ENCODE measurements at places on chromosomes 2 and 18.

GRCh38 chr2:48728295-48728694, 27.2 kb downstream of the LHCGR start:
- no peak for DNase-seq

DNA sequence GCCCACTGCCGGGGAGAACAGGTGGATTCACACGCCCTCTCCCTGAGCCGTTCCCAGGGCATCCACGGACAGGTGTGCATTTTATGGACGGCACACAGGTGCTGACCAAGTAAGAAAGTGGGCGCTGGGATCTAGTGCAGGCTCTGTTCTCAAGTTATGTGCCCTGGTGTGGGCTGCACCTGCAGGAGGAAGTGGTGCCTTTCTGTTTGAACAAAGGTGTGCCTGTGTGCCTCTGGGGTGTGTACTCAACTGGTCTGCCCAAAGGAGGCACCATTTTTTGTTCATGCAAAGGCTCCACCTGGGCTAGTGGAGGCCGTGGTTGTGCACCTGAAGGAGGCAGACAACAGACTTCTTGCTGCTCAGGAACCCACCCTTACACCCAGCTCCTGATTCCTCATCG, 88.2 kb upstream of the HK2 start:
- DNase-seq = no peak

DNA sequence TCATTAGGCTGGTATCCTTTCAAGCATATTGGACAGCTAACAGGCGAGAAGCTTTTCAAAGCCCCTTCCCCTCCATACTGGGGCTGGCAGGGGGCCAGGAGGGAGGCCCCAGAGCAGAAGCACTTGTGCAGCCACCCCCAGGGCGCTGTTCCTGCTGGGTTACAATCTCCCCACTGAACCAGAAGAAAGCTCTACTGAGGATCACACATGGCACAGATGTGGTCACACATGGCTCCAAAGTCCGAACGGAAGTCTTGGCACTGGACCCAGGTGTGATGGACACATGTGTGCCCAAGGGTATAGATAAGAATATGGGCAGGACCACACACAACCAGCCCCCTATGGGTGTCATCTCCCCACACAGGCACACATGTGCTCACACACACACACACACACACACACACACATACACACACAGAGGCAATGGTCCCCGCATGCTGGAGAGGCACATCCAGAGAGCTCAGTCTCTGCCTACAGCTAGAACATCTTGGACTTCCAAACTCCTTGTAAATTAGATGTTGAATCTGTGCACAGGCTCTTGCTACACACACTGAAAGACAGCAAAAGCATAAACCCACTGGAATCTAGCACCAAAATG, 56.4 kb downstream of the TTC32 start:
- DNase-seq = no peak

- DNase-seq = no peak
Measured at GRCh38 chr2:137638932-137639331, 325.3 kb upstream of the HNMT start.

- DNase-seq = no peak
Measured at GRCh38 chr2:239674981-239675825, 274.4 kb upstream of the HDAC4 start.

DNA sequence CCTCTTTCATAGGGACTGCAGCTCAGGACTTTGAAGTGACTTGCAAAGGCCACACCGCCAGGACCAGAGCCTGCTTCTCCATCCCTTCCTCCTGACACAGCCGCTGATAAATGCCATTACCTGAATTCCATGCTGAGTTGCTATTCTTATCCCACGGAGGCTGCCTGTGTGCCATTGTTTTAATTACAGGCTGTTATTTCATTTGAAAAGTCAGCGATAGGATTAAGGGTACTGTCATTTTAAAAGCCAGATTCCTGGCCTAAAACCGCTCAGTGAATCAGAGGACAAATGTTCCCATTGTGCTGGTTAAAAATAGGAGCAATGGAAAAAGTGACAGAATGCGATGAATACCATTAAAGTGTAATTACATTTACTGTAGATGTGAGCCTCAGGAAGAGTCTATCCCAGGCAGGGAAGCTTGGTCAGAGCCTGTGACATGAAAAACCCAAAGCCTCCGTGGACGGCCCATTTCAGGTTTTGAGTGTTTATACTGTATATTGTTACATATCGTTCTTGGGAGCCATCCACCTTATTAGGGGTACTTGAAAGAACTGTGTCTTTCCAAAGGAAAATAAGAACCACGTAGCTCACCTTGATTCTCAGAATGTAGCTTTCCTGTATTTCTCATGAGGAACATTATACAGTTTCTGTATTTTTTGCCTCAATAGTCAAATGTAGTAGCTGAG, 41.3 kb downstream of the PDCL3 start:
- no peak for DNase-seq

GRCh38 chr2:119063177-119063576, 95.4 kb downstream of the C1QL2 start:
- no peak for DNase-seq

GRCh38 chr2:66110608-66111007, 324.3 kb upstream of the MEIS1 start:
- no peak for DNase-seq

DNA sequence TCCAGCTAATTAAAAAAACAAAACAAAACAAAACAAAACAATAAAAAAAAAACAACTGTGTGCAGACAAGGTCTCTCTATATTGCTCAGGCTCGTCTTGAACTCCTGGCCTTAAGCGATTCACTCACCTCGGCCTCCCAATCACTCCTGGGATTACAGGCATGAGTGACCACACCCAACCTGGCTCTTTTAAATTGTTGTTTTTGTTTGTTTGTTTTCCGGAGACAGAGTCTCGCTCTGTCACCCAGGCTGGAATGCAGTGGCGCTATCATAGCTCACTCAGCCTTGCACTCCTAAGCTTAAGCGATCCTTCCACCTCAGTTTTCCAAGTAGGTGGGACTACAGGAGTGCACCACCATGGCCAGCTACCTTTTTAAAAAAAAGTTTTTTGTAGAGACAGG, 201.6 kb downstream of the EN1 start:
- DNase-seq = no peak

DNA sequence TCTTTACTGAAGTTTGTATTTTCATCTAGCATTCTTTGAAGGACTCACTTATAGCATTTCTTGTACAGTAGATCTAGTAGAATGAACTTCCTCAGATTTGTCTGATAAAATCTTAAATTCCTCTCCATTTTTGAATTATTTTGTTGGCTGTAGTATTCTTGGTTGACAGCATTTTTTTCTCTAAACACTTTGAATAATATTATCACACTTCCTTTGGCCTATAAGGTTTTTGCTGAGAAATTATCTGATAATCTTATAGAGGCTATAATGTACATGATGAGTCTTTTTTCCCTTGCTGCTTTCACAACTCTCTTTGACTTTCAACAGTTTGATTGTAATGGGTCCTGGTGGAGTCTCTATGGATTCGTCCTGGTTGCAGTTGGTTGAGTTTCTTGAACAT, 169.5 kb downstream of the NOL4 start:
- no peak for DNase-seq

DNA sequence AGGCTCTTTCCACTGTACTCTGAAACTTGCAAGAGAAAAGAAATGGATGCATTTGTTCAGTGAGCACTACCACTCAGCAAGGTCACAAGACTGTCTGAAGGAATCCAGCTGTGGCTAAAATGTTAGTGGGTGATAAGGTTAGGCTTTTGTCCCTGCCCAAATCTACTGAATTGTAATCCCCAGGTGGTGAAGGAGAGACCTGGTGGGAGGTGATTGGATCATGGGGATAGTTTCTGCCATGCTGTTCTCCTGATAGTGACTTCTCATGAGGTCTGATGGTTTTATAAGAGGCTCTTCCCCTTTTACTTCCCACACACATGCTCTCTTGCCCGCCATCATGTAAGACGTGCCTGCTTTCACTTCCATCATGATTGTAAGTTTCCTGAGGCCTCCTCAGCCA, 68.2 kb downstream of the ZNF385B start:
- no peak for DNase-seq

- DNase-seq = no peak
Measured at GRCh38 chr2:99784282-99784681, 294.5 kb upstream of the REV1 start.

- no peak for DNase-seq
Measured at GRCh38 chr2:135174049-135174809, 122.1 kb downstream of the RAB3GAP1 start.

GRCh38 chr18:73264562-73264921, 396.8 kb upstream of the NETO1 start:
- DNase-seq = no peak

GRCh38 chr2:2912293-2912692, 465.3 kb downstream of the EIPR1 start:
- no peak for DNase-seq

DNA sequence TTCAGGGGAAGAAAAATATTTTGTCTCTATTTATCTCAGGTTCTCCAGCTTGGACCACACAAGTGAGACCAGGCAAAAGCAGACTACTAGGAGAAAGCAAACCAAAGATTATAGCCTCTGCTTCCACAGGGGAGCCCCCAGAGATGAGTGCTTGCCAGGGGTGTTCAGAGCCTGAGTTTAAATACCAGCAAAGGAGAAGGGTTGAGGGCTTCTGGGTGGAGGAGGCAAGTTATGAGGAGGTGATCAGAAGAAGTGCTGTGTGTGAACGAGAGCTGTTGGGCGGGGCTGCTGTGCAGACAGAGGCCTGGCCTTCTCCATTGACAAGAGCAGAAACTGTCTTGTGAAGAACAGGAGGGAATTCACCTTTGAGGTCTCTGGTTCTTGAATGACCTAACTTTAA, 32.8 kb upstream of the PXDN start:
- DNase-seq = no peak

DNA sequence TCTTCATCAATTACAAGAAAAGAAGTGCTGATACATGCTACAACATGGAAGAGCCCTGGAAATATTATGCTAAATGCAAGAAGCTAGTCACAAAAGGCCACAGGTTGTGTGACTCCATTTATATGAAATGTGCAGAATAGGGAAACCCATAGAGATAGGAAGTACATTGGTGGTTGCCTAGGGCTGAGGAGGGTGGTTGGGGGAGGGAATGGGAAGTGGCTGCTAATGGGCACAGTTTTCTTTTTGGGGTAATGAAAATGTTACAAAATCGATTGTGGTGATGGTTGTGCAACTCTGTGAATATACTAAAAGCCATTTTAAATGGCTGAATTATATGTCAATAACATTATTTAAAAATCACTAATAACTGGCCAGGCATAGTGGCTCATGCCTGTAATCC, 24.3 kb upstream of the RESP18 start:
- DNase-seq = no peak

DNA sequence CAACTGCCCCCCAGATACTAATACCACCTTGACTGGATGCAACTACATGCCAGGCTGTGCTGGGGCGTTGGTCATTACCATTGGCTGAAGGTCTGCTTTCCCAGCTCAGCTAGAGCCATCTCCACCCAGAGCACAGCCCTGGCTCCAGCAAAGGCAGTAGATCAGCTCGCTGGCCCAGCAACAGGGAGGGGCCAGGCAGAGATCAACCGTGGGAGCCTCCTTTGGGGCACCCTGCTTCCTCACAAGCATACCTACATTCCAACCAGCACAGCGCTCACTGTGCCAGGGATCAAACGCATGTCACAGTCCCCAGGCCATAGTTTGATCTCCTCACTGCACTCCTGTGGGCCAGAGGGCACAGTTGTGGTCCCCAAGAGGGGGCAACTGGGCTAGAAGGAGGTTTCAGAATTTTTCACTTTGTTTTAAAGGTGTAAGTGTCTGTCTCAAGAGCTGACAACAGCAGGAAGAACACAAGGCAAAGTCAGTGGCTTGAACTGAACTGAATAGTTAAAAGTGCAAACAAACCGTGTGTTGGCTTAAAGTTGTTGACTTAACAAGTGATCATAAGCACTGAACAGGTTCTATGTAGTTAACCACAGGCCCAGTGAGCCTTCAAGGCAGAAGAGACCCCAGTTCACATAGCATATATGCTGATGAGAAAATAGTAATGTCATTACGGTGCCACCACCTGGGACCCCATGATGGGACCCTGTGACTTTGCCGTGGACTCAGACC, 70.1 kb upstream of the BZW1 start:
- DNase-seq = no peak

DNA sequence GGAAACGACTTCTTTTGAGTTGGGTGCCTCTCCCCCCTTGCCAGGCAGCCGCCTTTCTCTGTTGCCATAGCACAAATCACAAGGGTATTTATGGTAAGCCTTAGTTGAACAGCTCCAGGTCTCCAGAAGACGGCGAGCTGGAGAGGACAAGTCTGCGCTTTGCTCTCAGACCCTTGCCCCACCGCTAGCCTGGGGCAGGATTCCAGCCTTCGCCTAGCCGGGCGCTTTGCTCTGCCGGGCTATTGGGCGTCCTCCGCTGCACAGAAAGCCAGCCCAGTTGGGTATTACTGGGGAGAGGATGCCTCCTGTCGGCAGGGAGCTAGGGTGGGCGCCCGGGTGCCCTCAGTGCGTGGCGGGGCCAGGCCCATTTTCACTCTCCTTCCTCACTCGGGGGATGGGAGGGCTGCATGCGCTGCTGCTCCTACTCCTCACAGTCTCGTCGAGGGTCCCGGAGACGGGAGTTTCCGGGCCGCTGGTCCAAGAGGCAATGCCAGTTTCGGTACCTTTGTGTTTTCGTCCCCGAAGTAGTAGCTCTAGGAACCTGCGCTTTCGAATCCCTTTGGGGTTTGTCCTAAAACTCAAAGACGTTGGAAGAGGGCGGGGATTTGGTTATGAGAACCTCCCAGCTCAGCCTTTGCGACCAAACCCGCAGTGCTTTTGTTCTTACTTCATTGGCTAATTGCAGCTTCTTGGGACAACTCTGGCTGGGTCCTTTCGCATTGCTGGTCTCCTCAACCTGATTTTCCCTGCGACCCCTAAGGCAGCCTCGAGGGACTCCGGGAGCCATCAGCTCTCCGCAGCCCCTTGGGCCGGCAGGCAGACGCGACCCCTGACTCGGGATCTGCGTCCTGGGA, 3.6 kb upstream of the DLX2 start:
- DNase-seq = no peak

DNA sequence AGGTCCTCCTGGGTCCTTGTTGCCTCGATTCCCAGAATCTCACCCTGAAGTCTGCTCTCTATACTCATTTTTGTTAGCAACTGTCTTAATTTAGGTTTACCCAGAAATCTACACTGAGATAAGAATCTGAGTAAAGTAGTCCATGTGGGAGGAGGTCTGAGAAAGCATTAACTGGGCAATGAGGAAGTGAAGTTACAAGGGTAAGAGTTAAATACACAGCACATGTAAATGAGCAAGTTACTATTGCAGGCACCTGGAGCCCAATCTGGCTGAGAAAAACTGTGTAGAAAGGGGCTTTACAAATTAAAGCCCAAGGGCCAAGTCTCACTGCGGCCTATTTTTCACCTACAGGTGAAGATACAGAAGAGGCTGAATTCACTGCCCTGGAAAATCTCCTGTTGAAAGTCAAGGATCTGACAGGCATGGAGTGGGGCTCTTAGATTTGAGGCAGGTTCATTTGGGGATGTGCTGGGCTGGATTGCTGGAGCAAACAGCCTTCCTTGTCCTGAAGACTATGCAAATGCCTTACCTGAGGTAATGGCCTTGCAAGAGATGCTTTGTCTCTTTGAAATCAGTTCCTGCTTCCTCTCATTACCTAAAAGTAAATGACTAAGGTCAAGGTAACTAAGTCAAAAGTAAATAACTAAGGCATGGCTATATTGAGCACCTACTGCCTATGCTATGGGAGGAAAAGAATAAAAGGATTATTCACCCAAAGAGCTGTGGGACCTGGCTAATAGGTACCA, 84.4 kb upstream of the DYNAP start:
- no peak for DNase-seq

- DNase-seq = no peak
Measured at GRCh38 chr2:29894822-29895614, 26.4 kb downstream of the ALK start.

GRCh38 chr2:273333-273732, 8.6 kb downstream of the ACP1 start:
- DNase-seq = no peak

Data from NCI-H446 treated with DMSO at 0.1 percent for 48 hours (cell line).